ENCODE measurements at places on chromosomes 2 and 18.
A peak's percentile ranks its signal among the peaks of the same experiment; 100 is the strongest.

DNA sequence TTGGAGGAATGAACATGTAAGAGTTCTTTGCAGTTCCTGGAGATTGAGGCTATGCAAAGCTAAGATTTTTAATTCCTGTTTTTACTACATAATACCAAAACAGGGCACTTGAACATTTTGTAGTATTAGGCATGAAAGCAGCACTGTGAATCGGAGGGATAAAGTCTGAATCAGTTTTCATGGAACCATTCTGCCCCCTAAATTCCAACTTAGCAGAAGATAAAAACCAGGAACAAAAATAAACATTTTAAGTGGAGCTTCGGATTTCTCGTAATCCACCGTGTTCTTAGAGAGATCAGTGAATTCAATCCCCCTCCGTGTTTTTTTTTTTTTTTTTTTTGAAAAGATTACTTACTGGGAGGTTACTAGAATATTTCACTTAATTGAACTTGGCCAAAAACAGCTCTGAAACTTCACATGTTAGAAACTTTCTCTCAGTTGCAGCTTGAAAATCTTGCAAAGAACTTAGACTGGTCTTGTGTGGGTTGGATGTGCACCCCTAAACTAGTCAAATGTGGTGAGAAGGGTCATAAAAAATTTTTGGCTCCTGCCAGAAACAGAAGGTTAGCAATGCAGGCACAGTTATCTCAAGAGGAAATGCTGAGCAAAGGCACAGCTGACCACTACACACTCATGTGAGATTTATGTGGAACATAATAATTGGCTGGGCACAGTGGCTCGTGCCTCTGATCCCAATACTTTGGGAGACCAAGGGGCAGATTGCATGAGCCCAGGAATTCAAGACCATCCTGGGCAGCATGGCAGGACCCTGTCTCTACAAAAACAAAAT, 145.4 kb upstream of the RNF152 start:
- H3K27ac ChIP-seq: peak overlapping the region; percentile 74
- H3K36me3 ChIP-seq: peaks cover 6% of the 10 kb centered on the region
- no peak overlapping the region for H3K4me3 ChIP-seq

GRCh38 chr2:237181844-237182243, 96.2 kb downstream of the COPS8 start:
- H3K27me3 ChIP-seq: no peaks in the 10 kb centered on the region
- no peaks in the 10 kb centered on the region for H3K36me3 ChIP-seq
- peaks cover 9% of the 10 kb centered on the region for H3K4me1 ChIP-seq
- no peak overlapping the region for H3K27ac ChIP-seq

DNA sequence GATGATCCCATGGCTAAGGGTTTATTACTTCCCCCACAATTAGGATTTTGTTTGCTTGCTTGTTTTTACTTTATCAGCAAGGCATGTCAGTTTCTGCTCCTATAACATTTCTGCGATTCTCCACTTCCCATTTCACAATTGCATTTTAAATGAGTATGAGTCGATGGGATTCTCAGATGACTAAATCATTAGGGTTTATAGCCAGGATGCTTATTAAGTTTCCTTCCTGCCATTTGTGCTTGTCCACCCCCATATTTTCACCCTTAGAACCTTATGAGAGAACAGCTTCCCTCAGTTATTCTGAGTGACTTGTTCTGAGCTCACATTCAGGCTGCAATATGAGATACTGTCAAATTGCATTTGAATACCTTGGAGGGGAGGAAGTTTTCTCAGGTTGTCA, 37.9 kb upstream of the C1GALT1C1L start:
- no peak overlapping the region for H3K4me3 ChIP-seq
- no peak for DNase-seq
- peaks cover 7% of the 10 kb centered on the region for H3K27me3 ChIP-seq
- no peak overlapping the region for H3K27ac ChIP-seq
- no peaks in the 10 kb centered on the region for H3K4me1 ChIP-seq

DNA sequence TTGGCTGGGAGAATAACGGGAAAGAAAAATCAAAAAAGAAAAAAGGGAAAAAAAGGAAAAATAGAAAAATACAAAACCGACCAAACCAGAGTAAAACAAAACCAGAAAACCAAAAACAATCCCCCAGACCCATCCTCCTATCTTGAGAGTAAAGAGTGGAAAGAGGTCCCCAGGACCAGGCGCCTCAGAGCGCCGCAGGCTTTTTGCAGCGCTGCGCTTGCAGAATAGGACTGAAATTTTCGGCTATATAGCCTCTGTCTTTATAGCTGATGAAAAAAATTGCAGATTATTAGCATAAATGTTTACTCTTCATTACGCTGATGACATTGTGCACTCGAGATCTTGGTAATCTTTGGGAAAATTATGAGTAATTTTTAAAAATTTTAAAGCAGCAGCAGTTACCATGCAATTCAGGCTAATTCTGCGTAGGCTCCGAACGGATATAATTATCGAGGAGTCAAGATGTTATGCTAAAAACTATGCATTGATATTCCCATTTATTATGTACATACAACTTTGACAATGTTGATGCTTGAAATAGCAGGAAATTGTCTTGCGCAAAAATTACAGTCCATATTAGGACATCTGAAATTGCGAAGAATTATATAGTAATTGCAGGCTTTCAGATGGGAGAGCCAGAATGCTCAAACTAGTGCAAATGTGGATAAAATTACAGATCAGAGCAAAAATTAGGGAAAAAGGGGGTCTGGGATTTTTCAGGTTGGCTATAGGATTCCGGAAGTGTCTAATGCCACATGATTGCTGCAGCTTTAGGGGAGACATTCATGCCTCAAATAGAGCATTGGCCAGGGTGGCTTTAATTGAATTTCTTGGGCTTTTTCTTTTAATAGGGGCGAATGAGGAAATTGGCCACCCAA, 8.3 kb downstream of the DLX1 start:
- peaks cover 45% of the 10 kb centered on the region for H3K4me1 ChIP-seq
- H3K27ac ChIP-seq: no peak overlapping the region
- no peak for DNase-seq
- H3K36me3 ChIP-seq: no peaks in the 10 kb centered on the region
- H3K27me3 ChIP-seq: peaks cover 99% of the 10 kb centered on the region

DNA sequence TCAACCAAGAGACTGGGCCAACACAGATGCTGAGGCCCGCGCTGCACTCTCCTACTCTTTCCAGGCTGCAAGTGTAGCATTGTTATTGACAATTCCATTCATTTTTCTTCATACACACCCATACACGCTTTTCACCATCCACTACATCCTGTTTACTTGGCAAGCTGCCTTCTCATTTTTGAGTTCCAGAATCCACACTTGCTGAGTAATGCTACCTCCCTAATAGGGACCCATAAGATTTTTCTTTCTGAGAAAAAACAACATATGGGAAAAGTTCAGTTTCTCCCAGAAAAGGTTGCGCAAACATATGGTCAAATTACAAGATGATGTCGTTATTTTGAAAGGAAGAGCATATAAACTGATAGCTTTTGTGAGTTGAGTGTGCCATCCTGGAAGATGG, 3.3 kb upstream of the NETO1 start:
- no peaks in the 10 kb centered on the region for H3K36me3 ChIP-seq
- H3K4me3 ChIP-seq: no peak overlapping the region

DNA sequence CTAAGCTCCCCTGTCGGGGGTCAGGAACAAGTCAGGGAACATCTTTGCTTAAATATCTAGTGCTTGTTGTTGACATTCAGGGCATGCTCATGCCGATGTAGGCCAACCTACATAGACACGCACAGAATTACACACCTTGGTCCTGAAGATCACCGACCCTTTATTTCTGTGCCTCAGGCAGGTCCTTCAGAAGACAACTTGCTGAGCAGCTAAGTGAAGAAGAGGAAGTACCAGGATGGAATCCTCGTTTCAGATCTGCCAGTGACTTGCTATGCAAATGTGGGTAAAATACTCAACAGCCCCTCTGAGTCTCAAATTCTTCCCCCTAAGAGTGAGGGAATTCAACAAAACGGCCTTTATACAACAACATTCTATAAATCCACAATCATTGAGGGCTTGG, 494.7 kb downstream of the BCL11A start:
- H3K4me3 ChIP-seq: no peak overlapping the region
- peaks cover 17% of the 10 kb centered on the region for H3K27me3 ChIP-seq
- no peaks in the 10 kb centered on the region for H3K36me3 ChIP-seq
- no peak overlapping the region for H3K27ac ChIP-seq
- DNase-seq: no peak
- H3K4me1 ChIP-seq: peaks cover 5% of the 10 kb centered on the region

DNA sequence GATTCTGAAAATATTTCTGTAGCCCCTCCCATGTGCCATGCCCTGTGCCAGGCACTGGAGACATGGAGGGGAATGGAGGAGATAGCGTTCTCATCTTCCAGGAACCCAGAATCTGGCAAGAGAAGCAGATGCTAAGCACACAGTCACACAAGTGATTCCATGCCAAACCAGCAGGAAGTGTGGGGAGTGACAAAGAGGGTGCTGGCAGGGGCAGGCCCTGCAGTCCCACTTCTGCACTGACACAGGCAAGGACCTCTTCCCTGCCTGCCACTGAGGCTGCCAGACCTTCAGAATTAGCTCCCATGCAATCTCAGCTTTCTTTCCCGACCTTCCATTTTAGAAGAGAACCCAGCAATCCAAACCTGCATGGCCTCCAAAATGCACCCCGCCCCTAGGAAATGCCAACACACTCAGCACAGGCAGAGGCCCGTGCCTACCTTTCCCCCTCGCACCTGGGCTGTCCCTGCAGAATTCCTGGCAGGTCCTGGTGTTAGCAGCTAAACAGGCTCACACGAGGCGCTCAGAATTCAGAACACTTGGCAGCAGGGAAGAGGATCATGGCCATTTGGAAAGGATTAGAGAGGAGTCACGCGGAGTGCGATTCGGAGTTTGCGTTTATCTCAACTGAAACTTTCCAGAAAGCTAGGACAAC, 155.3 kb downstream of the MSH2 start:
- peaks cover 5% of the 10 kb centered on the region for H3K4me1 ChIP-seq
- peaks cover 19% of the 10 kb centered on the region for H3K27me3 ChIP-seq
- no peak for DNase-seq

GRCh38 chr18:13305301-13305700, 86.7 kb downstream of the LDLRAD4 start:
- H3K27me3 ChIP-seq: peaks cover 14% of the 10 kb centered on the region
- H3K4me3 ChIP-seq: no peak overlapping the region
- DNase-seq: no peak
- H3K36me3 ChIP-seq: no peaks in the 10 kb centered on the region
- peaks cover 29% of the 10 kb centered on the region for H3K4me1 ChIP-seq

- H3K36me3 ChIP-seq: no peaks in the 10 kb centered on the region
- H3K4me1 ChIP-seq: peaks cover 24% of the 10 kb centered on the region
- DNase-seq: no peak
- H3K27ac ChIP-seq: no peak overlapping the region
- H3K4me3 ChIP-seq: no peak overlapping the region
- peaks cover 5% of the 10 kb centered on the region for H3K27me3 ChIP-seq
These were observed 32.2 kb upstream of the MAT2A start for GRCh38 chr2:85506768-85507181.

GRCh38 chr2:223042704-223043118, 9.3 kb upstream of the KCNE4 start:
- peaks cover 52% of the 10 kb centered on the region for H3K4me1 ChIP-seq
- H3K27me3 ChIP-seq: peaks cover 9% of the 10 kb centered on the region
- no peaks in the 10 kb centered on the region for H3K36me3 ChIP-seq
- DNase-seq: no peak
- H3K4me3 ChIP-seq: no peak overlapping the region

DNA sequence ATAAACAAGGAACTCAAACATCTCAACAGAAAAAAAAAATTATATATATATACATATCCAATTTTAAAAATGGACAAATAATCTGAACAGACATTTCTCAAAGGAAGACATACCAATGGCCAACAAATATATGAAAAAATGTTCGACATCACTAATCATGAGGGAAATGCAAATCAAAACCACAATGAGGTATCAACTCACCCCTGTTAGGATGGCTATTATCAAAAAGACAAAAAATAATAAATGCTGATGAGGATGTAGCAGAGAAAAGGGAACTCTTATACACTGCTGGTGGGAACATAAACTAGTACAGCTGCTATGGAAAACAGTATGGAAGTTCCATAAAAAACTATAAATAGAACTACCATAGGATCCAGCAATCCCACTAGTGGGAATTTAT, 46.1 kb downstream of the CLASP1 start:
- H3K36me3 ChIP-seq: peaks cover 74% of the 10 kb centered on the region
- H3K4me1 ChIP-seq: no peaks in the 10 kb centered on the region
- no peak overlapping the region for H3K4me3 ChIP-seq
- H3K27ac ChIP-seq: no peak overlapping the region

GRCh38 chr2:167430447-167430846, 542.2 kb downstream of the XIRP2 start:
- no peaks in the 10 kb centered on the region for H3K27me3 ChIP-seq
- no peak overlapping the region for H3K27ac ChIP-seq
- H3K4me3 ChIP-seq: no peak overlapping the region
- H3K4me1 ChIP-seq: no peaks in the 10 kb centered on the region
- no peak for DNase-seq

DNA sequence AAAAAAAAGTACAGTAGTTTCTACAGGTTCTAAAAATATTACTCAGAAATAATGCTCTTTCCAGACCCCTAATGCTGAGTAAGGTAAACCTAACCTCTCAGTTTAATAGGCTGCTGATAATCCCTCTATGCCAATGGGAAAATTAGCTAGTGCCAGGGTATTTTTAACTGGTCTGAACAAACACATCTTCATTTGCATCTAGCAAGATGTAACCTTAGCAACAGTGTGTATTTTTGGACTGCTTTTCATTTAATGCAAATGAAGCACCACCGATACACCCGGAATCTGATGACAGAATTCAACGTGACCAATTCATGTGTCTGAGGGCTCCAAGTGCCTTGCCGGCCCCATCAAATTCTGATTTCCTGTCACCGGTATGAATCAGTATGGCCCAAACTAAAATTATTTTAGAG, 47.4 kb upstream of the CYRIA start:
- no peak overlapping the region for H3K4me3 ChIP-seq
- no peaks in the 10 kb centered on the region for H3K4me1 ChIP-seq
- H3K36me3 ChIP-seq: no peaks in the 10 kb centered on the region
- no peak for DNase-seq
- H3K27ac ChIP-seq: no peak overlapping the region

GRCh38 chr2:239014458-239015217, 166.8 kb downstream of the TWIST2 start:
- H3K4me1 ChIP-seq: peaks cover 17% of the 10 kb centered on the region
- H3K27me3 ChIP-seq: peaks cover 21% of the 10 kb centered on the region
- H3K4me3 ChIP-seq: no peak overlapping the region

DNA sequence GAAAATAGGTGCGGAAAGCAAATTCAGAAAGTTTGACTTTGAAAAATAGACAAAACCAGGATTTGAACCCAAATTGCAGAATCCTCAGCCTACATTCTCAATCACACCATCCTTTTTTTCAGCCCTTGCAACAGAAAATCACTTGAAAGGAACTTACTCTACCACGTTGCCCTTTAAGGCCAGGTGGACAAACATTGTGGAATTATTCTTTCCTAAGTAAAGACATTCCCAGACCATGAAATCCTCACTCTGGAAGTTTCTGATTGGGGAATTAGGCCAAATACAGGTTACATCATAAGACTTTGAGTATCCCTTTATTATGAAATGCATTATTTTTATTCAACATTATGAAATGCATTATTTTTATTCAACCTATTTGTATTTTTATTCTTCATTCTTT, 259.4 kb downstream of the RAD51AP2 start:
- no peaks in the 10 kb centered on the region for H3K36me3 ChIP-seq
- H3K27ac ChIP-seq: no peak overlapping the region
- no peak overlapping the region for H3K4me3 ChIP-seq

Measured in nephron progenitor cell (in vitro differentiated cells).